ENCODE measurements at places on chromosomes 7 and 10.

DNA sequence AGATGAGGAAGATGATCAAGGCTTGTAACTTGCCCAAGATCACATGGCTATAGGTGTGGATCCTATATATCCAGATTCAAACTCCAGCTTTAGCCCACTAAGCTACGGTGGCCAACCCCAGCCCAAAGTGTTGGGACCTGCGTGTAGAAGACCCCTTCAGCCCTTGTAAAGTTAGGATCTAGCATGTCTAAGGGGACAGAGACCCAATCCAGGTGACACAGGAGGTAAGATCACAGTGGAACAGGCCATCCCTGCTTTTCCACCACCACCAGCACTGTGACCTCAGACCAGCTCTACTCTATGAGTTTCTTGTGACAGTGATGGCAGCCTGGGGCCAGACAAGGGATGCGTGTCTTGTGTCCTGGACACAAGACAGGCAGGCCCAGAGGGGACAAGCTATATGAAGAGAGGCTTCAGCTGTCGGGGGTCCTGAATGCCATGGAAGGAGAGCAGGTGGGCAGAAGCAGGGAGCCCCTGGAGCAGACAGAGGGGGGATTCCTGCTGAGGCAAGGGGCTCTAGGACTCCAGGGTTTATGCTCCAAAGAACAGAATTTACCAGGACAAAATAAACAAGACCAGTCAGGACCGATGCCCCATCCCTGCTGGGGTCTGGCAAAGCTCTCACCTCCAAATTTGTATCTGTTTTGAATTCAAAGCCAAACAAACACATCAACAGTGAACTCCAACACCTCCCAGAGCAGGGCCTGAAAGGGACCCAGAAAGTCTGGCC is 10.4 kb downstream of the GPRIN2 start:
- peak; percentile 3 for DNase-seq

- DNase-seq: no peak
These were observed 760 bp upstream of the FOXK1 start for GRCh38 chr7:4681218-4681851.

- DNase-seq: no peak
These were observed 7.5 kb upstream of the FAM171A1 start for GRCh38 chr10:15378569-15378968.

DNA sequence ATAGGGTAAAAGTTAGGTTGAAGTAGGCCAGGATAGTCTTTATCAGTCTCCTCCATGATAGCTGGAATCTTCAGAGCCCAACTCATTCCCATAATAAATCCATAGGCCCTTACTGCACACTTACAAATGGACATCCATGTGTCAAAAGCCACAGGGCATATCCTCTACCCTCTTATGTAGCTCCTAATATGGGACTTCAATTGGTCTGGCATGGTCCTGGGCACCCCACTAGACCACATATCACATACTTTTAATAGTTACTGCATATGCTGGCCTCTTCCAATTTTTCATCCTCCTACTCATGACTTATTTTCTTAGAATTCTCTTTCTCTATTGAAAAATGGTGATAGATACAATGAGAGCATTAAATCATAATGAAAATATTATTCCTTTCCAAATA is 169.3 kb downstream of the MAGI2 start:
- no peak for DNase-seq

- no peak for DNase-seq
These were observed 7.4 kb upstream of the SMIM30 start for GRCh38 chr7:113125728-113126127.

GRCh38 chr7:2247141-2247995 is 5.3 kb downstream of the NUDT1 start:
- no peak for DNase-seq

- DNase-seq: no peak
These were observed 45.7 kb upstream of the CRTAC1 start for GRCh38 chr10:98076086-98076485.

GRCh38 chr10:103921750-103922195 is 3.8 kb upstream of the STN1 start:
- DNase-seq: peak; percentile 52

- no peak for DNase-seq
These were observed 75.7 kb downstream of the IMMP2L start for GRCh38 chr7:111486472-111487142.

DNA sequence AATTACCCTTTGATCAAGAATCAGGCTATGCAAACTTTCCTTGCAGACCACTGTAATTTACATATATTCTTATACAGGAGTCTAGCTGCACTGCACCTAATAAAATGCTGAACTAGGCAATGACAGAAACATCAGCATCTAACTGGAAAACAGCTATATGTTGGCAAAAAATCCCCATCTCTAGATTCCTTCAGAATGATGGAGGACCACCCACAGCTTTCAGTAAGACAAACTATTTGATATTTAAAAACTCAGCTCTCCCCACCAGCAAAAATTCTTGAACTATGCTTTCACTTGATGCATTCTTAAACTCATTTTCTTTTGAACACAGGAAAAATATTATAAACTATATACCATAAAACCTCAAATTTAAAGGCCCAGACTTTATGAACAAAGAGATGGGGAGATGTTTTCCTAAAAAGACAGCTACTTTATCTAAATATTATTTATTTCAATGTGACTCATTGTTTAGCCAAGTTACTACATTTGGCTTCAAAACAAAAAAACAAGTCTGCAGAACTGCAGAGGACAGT is 77.4 kb downstream of the SEMA3C start:
- no peak for DNase-seq

GRCh38 chr10:84059526-84059925 is 79.8 kb upstream of the GHITM start:
- no peak for DNase-seq

DNA sequence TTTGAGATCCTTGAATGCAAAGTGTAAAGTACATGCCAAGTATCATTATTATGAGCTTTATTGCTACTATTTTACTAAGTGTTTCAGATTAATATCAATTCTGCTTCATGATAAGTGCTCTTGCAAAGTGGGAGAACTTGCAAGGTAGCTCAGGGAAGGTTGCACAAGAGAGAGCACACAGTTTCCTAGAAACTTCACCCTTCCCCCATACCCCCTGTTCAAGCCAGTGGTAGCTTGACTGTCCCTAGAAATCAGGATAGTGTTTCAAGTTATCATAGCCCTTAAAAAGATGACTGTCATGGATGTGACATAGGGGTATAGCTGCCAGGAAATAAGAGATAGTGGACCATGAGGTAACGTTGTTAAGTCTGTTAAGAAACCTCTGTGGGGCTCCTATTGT is 251.5 kb downstream of the TRIL start:
- no peak for DNase-seq

DNA sequence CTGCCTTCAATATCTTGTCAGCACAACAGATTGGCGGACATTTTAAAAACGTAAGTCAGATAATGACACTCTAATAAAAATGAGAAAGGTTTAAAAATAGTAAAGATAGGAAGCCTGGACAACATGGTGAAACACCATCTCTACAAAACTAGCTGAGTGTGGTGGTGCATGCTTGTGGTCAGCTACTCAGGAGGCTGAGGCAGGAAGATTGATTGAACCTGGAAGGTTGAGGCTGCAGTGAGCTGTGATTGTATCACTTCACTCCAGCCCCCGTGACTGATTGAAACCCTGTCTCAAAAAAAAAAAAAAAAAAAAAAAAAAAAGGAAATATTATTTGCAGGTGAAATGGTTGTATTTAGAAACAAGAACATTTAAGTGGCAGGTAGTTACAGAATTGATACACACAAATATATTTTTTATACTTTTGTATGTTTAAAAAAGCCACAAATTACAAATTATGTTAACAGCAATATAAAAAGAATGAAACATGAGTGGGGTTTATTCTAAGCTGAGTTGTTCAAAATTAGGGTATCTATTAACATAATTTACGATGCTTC is 141.9 kb downstream of the ADK start:
- DNase-seq: no peak

DNA sequence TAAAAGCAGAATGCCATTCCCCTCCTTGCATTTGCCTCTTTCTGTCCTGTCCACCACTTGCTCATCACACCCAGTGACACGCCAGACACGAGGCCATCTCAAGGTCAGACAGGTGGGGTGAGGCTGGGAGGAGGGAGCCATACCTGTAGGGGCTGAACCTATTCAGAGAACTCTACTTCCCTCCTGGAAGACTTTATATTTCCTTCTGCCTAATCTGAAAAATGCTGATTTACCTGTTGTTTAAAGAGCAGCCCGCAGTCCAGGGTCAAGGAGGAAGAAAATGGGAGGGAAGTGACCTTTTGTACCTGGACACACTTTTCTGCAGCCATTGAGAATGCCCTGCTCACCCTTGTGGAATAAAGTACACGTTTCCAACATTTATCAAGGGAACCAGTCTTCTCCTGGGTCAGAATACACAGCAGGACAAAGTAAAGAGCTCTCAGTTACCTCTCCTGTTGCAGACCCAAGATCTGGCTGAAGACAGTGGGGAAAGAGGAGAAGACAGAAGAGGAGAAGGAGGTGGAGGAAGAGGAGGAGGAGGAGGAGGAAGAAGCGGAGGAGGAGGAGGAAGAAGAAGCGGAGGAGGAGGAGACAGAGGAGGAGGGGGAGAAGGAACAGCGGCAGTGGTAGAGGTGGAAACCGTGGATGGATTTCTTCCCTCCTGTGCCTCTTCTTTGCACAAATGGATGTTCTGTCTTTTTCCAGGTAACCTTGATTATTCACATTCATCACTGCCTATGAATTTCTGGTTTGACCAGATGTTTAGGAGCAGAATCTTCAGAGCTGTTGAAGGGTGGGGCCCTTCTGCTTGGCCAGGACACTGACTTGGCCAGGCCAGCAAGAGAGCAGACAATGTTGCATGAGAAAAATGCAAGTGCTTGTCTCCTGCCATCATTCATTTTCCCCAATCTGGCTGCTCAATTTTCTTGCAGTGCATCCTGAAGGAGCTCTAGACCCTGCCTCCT is 1.2 kb upstream of the BLNK start:
- DNase-seq: no peak

DNA sequence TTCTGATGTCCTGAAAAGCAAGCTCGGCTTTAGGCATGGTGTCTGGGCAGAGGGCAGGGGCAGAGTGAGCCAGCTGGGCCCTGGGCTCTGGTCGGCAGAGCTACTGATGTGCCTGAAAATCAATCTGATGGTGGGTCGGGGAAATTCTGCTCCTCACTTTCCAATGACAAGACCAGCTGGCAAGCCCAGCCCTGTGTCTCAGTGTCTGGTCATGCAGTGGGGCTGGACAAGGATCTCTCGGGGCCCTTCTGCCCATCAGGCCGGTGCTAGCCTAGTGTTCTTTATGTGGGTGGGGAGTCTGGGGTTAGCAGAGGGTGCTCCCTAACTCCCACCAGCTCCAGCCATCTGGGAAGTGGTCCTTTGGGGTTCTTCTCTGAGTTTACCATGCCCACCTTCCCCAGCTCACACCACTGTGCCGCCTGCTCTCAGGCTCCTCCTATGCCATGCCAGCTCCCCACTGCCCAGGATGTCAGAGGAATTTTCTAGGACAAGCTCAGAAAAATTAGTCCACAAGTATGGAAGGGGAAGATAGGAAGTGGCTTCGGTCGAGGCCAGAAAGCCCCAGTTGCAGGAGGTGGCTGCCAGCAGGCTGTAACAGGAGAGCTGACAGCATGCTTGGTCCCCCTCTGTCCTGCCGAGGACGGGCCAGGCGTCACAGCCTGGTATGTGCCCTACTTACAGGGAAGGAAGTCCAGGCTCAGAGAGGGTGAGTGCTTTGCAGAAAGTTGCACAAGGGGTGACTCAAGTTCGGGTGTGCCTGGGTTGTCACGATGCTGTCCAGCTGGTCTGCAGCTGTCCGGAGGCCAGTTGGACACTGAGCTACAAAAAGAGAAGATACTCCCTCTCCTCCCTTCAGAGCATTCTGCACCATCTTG is 135.2 kb downstream of the ADCY1 start:
- no peak for DNase-seq

DNA sequence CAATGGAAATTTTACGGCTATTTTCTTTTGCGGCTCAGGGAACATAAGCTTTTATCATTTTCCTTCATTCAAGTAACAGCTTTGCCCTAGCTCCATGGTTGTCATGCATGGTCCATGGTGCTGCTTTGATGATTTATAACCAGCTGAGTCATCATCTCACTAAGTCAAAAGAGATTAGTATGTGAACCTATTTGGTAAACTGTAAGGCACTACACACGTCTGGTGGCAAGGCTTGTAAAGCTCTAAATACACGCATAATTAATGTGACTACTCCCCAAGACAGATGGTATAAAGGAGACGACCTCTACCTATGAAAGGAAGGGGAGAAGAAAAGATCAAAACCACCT is 340.2 kb downstream of the KCNMA1 start:
- DNase-seq: no peak

GRCh38 chr10:71608819-71609768 is 110.5 kb downstream of the C10orf105 start:
- DNase-seq: peak; percentile 53

DNA sequence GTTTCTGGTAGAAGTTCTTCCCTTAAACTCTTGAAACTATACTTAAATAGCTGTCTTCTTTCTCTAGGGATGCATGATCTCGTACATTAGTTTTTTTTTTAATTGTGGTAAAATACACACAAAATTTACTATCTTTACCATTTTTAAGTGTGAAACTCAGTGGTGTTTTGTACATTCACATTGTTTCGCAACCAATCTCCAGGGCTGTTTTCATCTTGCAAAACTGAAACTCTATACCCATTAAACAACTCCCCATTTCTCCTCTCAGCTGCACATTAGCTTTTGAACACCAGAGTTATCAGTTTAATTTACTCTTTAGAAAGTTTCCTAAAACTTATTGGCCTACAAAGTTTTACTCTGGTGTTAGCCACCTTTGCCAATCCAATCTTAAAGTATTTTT is 45.5 kb upstream of the PRKAR2B start:
- DNase-seq: no peak

GRCh38 chr10:105121743-105122142 is 480.7 kb downstream of the SORCS3 start:
- no peak for DNase-seq

GRCh38 chr10:114998993-114999392 is 61.0 kb downstream of the TRUB1 start:
- DNase-seq: no peak

DNA sequence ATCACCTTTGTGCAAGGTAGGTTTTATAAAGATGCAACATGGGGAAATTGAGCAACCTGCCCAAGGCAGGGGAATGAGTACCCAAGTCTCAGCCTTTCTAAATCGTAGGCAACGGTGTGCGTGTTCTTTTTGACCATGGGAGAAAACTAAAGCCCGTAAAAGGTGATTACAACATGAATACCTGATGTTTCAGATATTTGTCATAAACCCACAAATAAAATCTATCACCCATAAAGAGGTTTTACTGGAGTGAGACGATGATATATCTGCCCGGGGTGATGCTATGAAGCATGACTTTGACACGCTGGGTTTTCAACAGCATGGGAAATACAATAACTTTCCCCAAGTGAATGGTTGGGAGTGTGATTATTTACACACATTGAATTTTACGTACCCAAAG is 406.3 kb upstream of the KLF6 start:
- DNase-seq: no peak

- no peak for DNase-seq
These were observed 82.4 kb downstream of the ADARB2 start for GRCh38 chr10:1654811-1655356.

- no peak for DNase-seq
These were observed 45.5 kb upstream of the PDZD8 start for GRCh38 chr10:117420768-117421167.

- DNase-seq: no peak
These were observed 205.1 kb upstream of the CXCL12 start for GRCh38 chr10:44589944-44590449.
